ENCODE measurements at places on chromosomes 5 and 9. TPM values are rescaled to one million over a fixed set of nuclear protein-coding genes. Genes with fewer than 3 reads are reported as not detected.

- no peaks in the 10 kb centered on the region for H3K27me3 ChIP-seq
- peaks cover 42% of the 10 kb centered on the region for H3K4me1 ChIP-seq
- peaks cover 11% of the 10 kb centered on the region for H3K36me3 ChIP-seq
- no peak for DNase-seq
These were observed 9.9 kb downstream of the SYNPO start for GRCh38 chr5:150650021-150651006.

DNA sequence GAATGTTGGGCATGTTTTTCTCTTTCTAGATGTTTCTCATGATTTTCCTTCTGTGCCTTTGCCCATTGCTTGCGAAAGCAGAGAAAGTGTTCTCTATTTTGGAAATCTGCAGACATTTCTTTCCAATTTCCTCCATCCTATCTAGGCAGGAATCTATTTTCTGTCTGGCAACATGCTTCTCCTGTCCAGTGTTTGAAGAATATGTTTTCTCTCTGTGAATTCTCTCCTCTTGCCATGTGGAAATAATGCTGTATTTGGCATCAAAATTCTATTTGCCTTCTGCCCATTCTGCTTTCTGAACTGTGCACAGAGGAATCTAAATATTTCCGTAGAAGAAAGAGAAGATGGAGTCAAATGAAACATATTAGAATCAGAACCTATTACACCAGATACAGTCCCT lies 833.3 kb downstream of the CDH9 start:
- no peak for DNase-seq
- H3K27me3 ChIP-seq = no peaks in the 10 kb centered on the region
- no peaks in the 10 kb centered on the region for H3K36me3 ChIP-seq
- H3K4me1 ChIP-seq = no peaks in the 10 kb centered on the region

DNA sequence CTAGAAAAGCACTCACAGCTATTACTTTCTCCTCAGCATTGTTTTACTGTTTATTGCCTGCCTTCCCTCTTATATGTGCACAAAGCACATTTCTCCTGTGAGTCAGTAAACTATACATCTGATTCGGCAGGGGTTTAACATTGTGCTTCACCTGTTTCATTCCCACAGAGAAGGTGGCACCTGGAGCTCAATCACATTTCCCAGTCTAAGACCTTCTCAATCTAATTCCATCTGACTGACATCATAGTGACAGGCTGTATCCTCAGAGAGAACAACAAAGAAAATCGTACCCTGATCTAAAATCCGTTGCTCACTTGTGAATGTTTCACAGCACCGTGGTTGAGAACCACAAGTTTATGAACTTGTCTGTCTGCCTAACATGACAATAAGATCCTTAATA lies 92.4 kb upstream of the CAST start:
- no peak for DNase-seq
- H3K36me3 ChIP-seq = no peaks in the 10 kb centered on the region
- H3K4me1 ChIP-seq = peaks cover 28% of the 10 kb centered on the region

DNA sequence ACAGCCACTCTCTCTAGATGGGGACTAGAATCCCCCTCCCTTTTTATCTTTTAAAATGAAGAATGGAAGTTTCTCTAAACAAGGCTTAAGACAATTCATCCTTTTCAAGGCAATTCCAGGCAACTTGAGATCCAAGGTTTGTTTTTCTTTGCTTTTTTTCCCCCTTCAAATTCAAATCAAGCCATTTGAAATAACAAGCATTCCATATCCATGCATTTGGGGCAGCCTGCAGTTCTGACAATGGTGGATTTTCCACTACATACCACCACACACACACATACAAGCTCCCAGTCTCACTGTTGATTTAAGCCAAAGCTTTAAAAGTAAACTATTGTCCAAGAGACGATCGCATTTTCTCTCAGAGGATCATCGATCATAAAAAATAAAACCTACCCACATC lies 424 bp downstream of the INSYN2B start:
- peaks cover 27% of the 10 kb centered on the region for H3K4me1 ChIP-seq
- H3K27ac ChIP-seq = peak overlapping the region; percentile 92
- H3K27me3 ChIP-seq = no peaks in the 10 kb centered on the region
- DNase-seq = no peak

Gene DBH
- polyA plus RNA-seq = 1.2 TPM
